ENCODE measurements at places on chromosomes 1 and 21.

GRCh38 chr1:21149855-21150432 is 26.8 kb downstream of the EIF4G3 start:
- no peak for DNase-seq

DNA sequence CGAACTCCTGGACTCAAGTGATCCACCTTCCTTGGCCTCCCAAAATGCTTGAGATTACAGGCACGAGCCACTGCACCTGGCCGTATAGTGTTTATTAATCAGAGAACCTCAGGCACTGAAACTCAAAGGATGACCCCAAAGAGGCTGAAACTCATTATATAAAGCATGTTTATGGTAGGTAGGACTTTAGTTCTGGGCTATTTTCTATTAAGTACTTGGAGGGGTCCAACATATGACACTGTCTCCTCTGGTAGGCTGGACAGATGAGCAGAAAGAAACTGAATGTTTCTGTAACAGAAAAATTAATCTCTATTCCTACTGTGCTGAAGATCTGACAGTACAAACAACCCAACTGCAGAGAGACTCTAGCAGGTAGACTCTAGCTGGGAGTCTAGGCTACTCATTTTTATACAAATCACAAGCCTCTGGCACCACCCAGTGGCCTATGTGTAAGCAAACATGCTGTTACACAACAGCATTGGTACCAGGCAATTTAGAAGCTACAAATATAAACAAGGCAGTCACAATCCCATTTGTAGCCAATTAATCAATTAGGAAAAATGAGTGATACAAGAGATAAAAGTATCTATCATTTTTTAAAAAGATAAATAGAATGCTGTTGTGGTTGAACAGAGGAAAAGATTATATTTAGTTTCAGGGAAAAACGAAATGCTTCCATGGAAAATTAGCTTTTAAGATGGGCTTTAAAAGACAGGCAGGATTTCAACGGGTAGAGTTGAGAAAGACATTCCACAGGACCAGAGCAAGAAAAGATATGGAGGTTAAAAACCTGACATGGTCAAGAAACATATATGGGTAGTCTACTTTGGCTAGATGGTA is 10.4 kb downstream of the DCAF8 start:
- peak; percentile 54 for DNase-seq

- DNase-seq, result no peak
These were observed 930 bp downstream of the SLC30A10 start for GRCh38 chr1:219927298-219927955.

DNA sequence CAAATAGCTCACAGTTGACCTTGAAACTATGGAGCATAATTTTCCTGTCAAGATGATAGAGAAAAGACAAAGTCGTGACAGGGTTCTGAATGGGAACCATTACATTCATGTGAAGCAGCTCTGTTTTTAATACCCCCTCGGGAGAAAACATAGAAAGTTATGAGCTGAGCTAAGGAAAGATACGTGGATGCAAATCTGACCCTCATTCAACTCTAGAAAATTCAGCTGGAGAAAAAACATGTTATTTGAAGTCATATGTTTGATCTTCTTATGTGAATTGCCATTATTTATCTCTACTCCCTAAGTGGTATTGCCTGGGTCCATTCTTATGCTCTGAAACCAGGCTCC is 48.0 kb upstream of the LRRC52 start:
- DNase-seq, result no peak

DNA sequence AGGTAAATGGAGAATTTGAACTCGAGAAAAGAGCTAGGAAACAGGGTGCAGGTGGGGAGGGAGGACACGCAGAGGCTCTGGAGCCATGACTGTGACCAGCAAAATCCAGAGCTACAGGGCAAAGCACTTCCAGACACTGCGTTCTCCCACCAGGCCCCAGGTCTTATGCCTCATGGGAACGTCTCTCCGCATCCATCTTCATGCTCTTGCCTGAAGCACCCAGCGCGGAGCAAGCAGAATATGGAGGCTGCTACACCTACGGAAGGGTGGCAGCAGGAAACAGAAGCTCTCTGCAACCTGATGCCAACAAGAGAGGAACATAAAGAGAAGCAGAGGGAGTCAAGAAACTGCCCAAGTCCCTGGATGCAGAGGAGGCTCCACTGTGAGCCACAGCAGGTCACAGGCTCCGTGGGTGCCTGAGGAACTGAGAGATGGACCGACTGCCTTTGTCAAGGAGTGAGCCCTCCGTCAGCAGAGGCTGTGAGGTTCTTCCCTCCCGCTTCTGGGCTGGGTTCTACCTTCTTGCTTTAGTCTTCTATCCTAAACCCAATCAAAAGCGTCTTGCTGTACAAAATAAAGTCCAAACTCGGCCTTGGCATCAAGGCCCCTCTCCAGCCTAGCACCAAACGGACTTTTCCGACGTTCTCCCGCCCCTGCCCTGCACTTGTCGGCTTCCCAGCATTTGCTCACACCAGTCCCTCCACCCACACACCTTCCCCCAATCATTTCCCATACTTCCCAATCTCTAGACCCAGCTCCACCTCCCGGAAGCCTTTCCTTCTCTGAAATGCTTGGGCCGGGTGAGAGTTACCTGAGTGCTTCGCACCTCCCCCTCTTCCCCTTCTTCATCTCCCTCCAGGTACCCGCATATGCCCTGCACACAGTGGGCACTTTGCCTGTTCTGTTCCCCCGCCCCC is 930 bp downstream of the DHCR24 start:
- peak; percentile 4 for DNase-seq

DNA sequence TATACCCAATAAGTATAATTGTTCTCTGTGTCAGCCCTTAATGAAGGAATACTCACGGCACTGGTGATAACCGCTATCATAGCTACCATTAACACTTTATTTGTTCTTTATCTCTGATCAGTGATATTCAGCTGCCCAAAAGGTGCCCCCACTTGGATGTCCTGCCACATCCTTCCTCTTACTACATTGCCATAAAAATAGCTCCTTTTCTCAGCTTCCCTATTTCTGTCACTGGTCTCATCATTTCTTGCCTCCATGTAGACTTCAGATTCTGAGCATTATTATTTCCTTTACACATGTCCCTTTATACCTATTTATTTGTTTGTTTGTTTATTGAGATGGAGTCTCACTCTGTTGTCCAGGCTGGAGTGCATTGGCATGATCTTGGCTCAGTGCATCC is 2.7 kb upstream of the RAB29 start:
- no peak for DNase-seq

DNA sequence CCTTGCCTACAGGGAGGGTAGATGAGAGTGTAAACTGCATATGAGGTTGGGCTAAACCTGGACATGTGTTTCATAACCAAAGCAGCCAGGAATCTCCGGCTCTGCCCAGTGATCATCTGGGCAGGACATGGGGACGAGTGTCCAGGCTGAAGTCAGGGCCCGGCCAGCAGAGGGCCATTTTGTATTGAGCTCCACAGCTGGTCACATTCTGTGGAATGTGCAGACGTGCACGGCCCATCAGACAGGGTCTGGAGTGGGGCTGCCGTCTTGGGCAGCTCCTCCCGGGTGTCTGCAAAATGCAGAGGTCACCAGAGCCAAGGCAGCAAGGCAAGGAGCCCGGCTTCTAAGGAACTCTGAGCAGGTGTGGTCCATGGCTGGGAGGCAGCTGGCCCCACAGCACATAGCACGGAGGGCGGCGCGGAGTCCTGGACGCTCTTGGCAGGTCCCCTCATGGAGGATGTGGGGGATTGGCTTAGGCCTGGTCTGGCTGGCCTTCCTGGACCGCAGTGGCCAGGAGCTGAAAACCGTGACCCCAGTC is 6.2 kb downstream of the LRRC3 start:
- DNase-seq, result no peak

- no peak for DNase-seq
These were observed 24.4 kb downstream of the FUBP1 start for GRCh38 chr1:77954521-77954920.

- DNase-seq, result no peak
These were observed 22.9 kb upstream of the LEFTY2 start for GRCh38 chr1:225963735-225964530.

DNA sequence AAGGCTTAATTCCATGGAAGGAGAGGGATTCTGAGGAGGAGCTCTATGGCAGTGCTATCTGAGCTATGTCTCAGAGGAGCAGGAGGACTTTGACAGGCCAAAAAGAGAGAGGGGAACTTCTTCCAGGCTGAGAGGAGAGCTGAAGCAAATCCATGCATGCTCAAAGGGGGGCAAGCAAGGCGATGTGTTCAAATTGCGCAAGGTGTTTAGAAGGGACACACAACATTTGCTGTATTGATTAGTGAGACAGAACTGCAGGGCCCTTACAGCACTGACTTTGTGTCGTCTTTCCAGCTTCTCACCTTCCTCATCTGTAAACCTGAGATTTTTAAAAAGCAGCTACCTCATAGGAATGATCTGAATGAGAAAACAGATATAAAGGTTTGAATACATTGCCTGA is 145.3 kb downstream of the DAB1 start:
- DNase-seq, result no peak

GRCh38 chr1:76583235-76583868 is 283.9 kb upstream of the ST6GALNAC5 start:
- DNase-seq, result no peak

DNA sequence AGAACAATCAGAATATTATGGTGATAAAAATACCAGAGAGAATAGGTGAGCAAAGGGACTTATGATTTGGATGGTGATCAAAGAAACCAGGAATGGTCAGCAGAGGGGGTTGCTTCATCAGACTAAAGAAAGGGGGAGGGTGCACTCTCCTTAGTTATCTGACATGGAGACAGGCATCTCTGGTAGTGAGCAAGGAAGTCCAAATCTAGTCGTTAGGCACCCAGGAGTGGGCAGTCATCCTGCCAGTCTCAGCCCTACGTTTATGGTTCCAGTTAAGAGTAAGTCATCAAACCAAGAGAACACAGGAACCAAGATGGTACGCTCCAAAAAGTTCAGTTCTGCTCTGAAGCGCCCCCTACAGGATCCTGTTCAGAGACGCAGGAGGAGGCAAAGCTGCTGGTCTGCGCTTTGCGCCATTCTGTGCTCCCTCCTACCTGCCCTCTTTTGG is 28.6 kb downstream of the EBNA1BP2 start:
- peak; percentile 7 for DNase-seq

DNA sequence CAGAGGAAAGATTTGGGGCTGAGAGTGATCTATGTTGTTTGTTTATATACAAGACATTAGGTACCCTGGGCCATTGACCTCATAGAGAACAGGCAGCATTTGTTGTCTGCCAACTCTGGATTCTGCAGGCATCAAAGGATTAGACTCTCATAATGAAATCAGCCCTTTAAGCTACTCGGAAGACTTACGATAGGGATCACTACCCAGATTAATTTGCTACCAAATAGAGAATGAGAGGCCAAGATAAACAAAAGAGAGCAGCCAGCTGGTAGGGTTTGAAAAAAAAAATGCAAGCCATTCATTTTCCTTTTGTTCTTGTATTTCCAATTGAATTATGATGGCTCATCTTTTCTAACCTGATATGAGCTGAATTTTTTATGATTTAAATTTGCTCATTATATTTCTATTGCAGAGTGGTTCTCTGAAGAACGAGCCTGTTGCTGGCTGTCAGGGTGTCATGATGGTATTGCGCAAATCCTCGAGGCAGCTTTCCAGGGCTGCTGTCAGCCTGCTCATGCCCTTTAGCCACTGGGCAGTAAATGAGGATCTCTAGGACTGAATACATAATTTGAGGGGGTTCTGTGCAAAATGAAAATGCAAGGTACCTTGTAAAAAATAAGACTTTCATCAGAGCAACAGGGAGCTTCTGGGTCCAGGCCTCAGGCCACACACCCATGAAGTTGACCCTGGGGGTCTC is 116.4 kb upstream of the KCNJ15 start:
- no peak for DNase-seq

DNA sequence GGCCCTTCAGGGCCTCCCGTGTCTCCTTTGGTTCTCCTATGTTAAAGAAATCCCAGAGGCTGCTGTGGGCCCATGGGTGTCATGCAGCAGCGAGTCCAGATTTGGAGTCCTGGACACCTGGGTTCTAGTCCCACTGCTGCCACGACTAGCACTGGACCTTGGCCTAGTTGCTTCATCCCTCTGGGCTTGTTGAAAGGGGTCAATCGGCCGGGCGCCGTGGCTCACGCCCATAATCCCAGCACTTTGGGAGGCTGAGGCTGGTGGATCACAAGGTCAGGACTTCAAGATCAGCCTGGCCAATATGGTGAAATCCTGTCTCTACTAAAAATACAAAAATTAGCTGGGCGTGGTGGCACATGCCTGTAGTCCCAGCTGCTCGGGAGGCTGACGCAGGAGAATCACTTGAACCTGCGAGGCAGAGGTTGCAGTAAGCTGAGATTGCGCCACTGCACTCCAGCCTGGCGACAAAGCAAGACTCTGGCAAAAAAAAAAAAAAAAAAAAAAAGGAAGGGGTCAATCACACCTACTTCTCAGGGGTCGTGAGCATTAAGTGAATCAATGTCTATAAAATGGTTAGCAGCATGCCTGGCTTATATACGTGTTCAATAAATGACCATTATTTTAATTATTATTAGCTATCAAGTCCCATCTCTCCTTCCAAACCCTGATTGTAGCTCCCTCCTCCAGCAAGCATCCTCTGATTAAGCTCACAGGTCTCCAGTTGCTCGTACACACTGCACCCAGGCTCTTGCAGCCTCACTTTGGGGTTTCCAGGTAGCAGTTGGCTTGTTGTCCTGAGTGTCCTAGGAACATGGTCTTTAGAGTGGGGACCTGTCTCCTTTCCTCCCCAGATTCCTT is 43.8 kb downstream of the KIRREL1 start:
- DNase-seq, result no peak

- no peak for DNase-seq
These were observed 39.6 kb upstream of the DPYD start for GRCh38 chr1:97960470-97960869.

DNA sequence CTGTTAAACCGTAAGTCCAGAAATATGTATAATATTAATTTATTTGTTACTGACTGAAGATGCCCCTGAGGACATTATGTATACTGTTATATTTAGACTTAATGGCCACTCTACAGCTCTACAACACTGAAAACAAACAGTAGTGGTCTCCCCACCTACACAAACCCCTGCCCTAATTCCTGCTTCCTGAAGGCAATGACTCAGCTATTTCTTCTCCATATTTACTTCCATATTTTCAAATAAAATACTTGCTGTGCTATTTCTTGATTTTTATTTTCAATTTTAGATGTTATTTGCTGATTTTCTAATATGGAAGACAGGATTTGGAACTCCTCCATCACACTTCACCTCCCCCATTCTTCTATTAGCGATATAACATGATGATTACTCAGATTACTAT is 97.6 kb downstream of the PCNX2 start:
- DNase-seq, result no peak

- no peak for DNase-seq
These were observed 26.0 kb upstream of the C1orf159 start for GRCh38 chr1:1141911-1142250.

- DNase-seq, result no peak
These were observed 97.1 kb upstream of the DAB1 start for GRCh38 chr1:57520743-57521515.

GRCh38 chr1:19661721-19662228 is 2.9 kb upstream of the HTR6 start:
- DNase-seq, result peak; percentile 52

DNA sequence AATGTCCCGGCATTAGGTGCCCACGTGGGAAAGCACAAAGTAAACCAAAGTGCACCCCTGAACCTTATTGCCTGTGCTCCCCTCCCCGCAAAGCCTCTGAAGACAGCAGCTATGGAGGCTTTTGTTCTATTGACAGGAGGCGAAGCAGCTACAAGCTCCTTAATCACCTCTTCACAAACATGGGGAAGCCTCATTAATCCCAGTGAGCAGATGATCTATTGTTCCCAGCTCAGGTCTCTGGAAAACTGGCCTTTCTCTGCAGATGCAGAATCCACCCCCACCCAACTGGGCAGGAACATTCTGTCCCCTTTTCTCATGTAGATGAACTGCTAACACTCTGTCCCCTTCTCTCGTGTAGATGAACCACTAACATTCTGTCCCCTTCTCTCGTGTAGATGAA is 190.5 kb upstream of the CSF3R start:
- DNase-seq, result no peak

- no peak for DNase-seq
These were observed 589.1 kb downstream of the PTPRU start for GRCh38 chr1:29825274-29825940.

All from activated CD4-positive, alpha-beta T cell treated with anti-CD3 and anti-CD28 coated beads, Interleukin-2, amount 50 U/mL, for 48 hours (primary cell).